ENCODE measurements at places on chromosomes 4 and X.

- no peak for DNase-seq
Measured at GRCh38 chr4:25666031-25666630, 10.5 kb downstream of the SLC34A2 start.

GRCh38 chr4:38930707-38931106 lies 63.1 kb downstream of the FAM114A1 start:
- DNase-seq: no peak

DNA sequence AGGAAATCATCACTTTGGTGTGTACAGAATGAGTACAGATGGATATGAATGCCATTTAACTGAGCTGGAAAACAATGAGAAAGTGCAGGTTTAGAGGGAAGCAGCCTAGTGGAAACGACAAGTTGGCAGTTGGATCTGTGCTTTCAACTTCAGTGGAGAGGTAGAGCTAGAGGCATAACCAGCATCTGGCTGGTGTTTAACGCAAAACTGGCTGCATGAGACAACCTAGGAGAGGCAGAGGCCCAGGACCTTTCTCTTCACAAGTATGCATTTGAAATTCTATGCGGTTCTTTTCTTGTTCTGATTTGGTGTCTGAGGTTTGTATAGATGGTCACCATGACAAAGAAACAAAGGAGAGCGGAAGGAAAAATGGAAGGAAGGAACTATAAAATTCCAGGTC lies 63.1 kb downstream of the ANXA5 start:
- no peak for DNase-seq

DNA sequence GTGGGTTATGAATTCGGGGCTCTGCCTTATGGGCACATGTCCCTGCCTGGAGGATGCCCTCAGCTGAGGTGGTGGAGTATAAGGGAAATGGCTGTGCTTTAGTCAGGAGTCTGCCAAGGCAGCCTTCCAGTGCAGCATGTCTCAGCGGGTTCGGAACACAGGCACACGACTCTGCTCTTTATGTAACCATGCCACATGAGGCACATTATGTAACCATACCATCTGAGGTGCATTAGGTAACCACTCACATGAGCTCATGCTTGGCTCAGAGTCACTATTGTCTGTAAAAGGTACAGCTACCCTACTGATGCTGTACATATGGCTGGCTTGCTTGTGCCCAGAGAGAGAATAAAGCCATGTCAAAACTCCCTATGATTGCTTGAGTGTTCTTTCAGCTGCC lies 723.6 kb downstream of the TRAM1L1 start:
- DNase-seq: no peak

GRCh38 chr4:170743633-170744032 lies 653.9 kb upstream of the AADAT start:
- DNase-seq: no peak

- no peak for DNase-seq
Measured at GRCh38 chr4:4871242-4871572, 11.7 kb downstream of the MSX1 start.

DNA sequence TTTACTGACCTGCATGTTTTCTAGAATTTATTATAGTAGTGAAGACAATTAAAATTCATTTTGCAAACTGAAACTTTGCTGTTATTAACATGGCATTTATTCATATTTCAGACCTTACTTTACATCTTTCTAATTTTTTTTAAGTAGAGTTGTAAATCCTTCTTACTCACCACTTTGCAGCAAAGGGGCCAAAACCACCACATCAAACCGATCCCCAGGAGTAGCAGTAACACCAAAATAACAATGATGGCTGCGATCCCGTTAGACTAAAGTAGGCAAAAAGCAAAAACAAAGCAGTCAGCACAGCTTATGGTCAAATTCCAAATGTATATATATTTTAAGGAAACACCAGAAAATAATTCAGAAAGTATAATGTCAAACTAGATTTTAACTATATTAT lies 64.7 kb downstream of the ANTXR2 start:
- no peak for DNase-seq

DNA sequence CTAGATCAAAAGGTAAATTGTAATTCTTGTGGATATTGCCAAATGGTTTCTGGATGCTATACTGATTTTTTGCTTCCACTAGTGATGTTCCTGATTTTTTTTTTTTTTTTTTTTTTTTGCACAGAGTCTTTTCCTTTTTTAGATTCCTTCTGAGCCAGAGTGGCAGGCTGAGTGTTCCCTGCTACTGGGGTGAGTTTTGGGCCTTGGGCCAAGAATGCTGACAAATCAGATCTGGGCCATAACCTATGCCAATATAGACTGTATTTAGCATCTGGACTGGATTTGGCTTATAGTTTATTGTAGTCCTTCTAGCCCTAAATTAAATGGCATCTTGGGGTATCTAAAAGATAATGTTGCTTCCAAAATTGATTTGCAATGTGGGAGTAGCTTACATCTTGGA lies 52.8 kb downstream of the REPS2 start:
- DNase-seq: no peak

DNA sequence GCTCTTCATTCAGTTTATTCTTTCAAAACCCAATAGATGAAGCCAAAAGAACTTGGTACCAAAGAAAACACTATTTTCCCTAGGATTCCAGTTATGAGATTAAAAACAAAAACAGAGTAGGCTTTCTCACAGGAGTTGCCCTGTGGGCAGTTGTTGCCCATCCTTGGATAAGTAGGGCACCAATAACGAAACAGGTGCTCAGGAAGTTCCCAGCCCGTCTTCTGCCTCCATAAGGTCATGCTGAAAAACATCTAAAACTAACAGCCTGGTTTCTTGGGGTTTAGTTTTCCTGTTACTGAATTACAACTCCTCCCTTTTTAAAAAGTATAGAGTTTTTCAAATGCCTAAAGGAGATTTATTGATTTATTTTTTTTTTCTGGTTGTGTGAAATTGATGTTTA lies 14.7 kb downstream of the TSPAN5 start:
- no peak for DNase-seq

GRCh38 chrX:120690344-120690743 lies 60.5 kb upstream of the C1GALT1C1 start:
- DNase-seq: no peak

GRCh38 chr4:115361781-115362180 lies 248.4 kb upstream of the NDST4 start:
- no peak for DNase-seq

- no peak for DNase-seq
Measured at GRCh38 chr4:1601852-1602654, 82.1 kb downstream of the FAM53A start.

GRCh38 chr4:64799751-64800150 lies 390.5 kb upstream of the TECRL start:
- DNase-seq: no peak

- DNase-seq: no peak
Measured at GRCh38 chr4:123315617-123316016, 81.0 kb upstream of the SPRY1 start.

- no peak for DNase-seq
Measured at GRCh38 chr4:53748328-53748772, 157.1 kb upstream of the LNX1 start.

- DNase-seq: no peak
Measured at GRCh38 chrX:117957128-117957527, 159.5 kb downstream of the KLHL13 start.

- DNase-seq: no peak
Measured at GRCh38 chrX:10109695-10110094, 47.1 kb upstream of the CLCN4 start.

GRCh38 chr4:112312610-112313239 lies 15.6 kb downstream of the ALPK1 start:
- no peak for DNase-seq

- DNase-seq: no peak
Measured at GRCh38 chrX:109312757-109313156, 169.1 kb downstream of the GUCY2F start.

- DNase-seq: no peak
Measured at GRCh38 chr4:4641661-4642495, 100.0 kb upstream of the STX18 start.

DNA sequence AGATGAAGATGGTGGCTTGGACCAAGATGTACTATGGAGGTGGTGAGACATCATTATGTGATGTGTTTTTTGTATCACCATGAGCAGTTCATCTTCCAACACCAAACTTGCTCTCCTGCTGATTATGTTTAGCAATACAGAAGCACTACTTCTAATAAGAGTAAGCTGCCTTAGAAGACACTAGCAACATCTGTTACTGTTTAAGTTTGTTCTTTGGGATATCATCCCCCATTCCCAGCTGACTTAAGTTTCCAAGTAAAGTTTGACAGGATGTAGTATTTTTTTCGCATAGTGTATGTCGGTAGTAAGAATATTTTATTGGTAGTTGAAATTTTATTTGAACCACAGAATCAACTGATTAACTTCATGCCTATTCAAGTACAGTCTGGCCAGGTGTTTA lies 123.5 kb upstream of the BMPR1B start:
- no peak for DNase-seq

DNA sequence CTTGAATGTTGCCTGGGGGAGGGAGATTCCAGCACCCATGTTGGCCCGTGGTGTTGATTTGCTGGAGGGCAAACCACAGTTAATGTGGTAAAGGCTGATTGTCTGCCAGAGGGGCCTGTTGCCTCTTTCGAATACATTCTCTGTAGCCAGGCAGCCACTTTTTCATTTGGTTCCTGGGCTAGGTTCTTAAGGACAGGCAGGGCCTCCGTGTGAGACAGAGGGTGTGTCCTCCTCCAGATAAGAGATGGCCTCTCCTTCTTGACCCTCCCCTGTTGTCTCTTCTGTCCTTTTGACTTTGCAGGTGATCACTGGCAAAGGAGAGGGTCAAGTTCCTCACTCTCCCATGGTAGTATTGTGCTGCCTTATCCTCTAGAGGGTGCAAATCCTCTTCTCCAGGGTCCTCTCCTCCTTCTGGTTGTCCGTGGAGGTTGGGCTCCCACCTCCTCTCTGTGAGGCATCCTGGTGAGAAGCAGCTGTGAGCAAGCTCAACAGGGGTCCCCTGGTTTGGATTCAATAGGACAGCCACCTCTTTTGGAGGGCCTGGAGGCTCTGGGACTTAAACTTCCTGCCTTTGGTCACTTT lies 44.9 kb downstream of the ZNF182 start:
- DNase-seq: no peak

GRCh38 chr4:148514041-148514440 lies 71.8 kb upstream of the NR3C2 start:
- no peak for DNase-seq

- no peak for DNase-seq
Measured at GRCh38 chr4:123649250-123649644, 252.7 kb downstream of the SPRY1 start.

- no peak for DNase-seq
Measured at GRCh38 chr4:96315815-96316214, 475.9 kb downstream of the PDHA2 start.

GRCh38 chr4:73864365-73864764 lies 4.8 kb upstream of the CXCL1 start:
- DNase-seq: no peak

DNA sequence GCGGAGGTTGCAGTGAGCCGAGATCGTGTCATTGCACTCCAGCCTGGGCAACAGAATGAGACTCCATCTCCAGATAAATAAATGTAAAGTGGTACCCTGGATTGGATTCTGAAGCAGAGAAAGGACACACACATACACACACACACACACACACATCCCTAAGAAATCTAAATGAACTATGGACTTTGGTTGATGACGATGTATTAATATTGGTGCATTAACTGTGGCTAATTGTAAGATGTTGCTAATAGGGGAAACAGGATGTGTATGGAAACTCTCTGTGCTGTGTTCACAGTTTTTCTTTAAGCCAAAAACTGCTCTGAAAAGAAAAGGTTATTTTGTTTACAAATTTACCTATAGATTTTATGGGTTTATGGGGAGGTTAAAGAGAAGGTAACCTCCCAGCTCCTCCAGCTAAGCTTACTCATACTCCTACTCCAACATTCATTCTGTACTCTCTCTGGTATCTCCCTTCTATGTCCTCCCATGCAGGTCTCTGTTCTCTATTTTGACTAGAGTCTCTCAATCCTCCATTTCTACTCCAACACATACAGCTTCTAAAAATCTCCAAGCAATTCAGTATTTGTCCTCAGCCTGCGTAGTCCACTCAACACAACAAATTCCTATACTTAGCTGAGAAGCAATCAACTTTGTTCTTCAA lies 46.5 kb upstream of the RELL1 start:
- no peak for DNase-seq

DNA sequence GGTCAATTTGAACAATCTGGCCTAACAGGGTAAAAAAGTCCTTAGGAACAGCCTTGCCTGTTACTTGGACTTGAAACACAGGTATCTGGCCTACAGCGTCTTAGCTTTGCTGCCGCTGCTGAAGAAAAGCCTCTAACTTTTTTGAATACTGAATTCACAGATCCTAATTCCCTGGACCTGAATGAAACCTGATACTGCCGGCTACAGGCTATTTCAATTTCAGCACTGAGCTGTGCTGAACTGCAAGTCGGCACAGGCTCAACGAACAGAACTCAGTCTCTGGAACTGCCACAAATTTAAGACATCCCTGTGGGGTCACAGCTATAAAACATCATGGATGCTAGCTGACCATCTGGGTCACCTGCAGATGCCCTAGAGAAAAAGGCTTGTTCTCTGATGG lies 7.2 kb downstream of the NR0B1 start:
- DNase-seq: no peak

- DNase-seq: no peak
Measured at GRCh38 chr4:123913598-123913997, 517.0 kb downstream of the SPRY1 start.

- no peak for DNase-seq
Measured at GRCh38 chrX:1763294-1763693, 148.4 kb downstream of the ASMT start.

- DNase-seq: peak; percentile 73
Measured at GRCh38 chrX:130109429-130110378, 593 bp downstream of the ELF4 start.

Measured in tibial artery (tissue), 4 donors.